ENCODE measurements at places on chromosomes 3 and 15.

GRCh38 chr3:150286390-150287147 lies 121.5 kb upstream of the TSC22D2 start:
- DNase-seq: no peak

DNA sequence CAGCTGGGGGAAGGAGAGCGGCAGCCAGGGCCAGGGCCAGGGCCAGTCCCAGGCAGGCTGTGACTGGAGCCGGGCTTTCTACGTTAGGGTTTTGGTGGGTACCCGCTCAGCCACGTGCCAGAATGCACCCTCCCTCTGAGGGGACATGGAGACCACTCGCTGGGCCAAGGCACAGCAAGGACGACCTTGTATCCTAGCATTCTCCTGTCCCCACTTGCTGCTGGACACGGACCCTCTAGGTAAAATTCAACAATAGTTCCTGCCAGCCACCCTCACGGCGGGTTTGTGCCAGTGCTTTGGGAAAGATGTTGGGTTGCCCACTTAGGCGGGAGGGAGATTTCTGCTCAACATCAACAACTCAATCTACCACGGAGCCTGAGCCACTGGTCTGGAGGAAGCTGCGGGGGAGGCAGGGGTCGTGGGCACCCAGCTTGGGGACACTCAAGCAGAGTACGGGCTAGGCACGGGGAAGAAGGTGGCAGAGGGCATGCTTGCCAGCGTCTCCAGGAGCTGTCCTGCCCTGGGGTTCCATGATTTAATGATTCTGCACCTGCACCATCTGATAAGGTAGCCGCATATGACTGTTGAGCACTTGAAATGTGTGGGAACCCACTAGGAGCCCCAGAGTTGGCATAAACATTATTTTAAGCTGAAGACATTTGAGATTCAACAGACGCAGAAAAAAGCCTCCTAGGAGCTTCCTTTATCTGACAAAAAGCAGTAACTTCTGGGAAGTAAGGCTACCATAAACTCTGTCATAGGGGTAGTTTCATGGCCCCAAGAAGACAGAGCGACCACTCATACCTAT lies 22.5 kb upstream of the C15orf39 start:
- DNase-seq: no peak

- no peak for DNase-seq
Measured at GRCh38 chr15:39083213-39083612, 497.7 kb upstream of the THBS1 start.

DNA sequence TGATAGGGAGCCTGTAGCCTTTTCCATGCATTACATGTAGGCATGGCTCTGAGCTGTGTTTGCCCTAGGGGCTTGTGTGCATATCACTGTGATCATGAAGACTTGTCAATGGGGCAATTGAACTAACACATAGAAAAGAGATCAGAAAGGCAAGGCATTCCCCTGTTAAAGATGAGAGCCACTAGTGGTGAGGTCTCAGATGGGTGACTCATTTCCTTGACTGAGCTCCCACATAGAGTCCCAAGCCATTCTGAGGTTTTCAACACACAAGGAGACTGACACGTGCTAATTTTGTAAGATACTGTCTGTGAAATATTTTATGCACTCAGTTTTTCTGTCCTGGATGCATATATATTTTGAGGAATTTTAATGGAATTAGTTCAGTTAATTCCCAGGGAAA lies 53.8 kb downstream of the SAMMSON start:
- no peak for DNase-seq

- DNase-seq: no peak
Measured at GRCh38 chr15:52093539-52094510, 18.8 kb downstream of the BCL2L10 start.

DNA sequence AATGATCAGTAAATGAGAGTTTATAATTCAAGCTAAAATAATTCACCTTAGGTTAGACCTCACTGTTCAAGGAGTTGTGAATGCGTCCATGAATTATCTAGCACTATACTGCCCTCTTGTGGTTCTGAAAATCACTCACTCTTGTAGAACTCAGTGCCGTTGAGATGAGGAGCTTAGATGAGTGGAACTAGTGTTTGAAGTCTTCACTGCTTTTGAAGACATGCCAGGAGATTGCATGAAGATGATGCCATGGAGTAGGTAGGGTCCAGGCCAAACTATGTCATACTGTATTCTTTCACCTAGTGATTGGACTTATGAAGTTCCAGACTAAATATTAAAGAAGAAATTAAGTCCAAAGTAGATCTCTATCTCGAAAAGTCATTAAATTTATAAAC lies 28.8 kb downstream of the LYSMD4 start:
- no peak for DNase-seq

DNA sequence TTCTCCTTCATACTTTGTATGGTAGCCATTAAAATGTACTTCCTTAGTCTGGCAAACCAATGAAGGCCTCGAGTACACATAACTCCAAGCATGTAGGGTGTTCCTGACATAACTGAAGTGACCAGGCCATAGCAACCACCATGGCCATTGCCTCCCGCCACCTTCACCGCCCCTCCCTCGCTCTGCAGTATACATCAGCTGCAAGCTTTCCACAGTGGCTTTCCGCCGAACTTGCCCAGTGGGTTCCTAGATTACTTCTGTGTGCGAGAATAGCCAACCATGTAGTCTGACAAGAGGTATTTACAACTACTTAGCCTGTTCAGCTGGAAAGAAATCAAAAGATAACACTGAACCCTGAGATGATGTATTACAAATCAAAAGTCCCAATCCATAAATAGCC lies 3.4 kb upstream of the CTNNB1 start:
- no peak for DNase-seq

DNA sequence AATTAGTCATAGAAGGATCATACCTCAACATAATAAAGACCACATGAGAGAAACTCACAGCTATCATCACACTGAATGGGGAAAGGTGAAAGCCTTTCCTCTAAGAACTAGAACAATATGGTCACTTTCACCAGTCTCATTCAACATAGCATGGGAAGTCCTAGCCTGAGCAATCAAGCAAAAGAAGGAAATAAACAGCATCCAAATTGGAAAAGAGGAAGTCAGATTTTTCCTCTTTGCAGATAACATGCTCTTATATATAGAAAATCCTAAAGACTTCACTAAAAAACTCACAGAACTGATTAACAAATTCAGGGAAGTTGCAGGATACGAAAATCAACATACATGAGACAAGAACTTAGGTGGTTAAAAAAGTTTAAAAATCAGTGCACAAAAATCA lies 24.7 kb downstream of the MAP3K13 start:
- no peak for DNase-seq

GRCh38 chr15:25331860-25332259 lies 107.0 kb downstream of the UBE3A start:
- DNase-seq: no peak

- no peak for DNase-seq
Measured at GRCh38 chr3:101999177-101999779, 150.0 kb downstream of the NFKBIZ start.

DNA sequence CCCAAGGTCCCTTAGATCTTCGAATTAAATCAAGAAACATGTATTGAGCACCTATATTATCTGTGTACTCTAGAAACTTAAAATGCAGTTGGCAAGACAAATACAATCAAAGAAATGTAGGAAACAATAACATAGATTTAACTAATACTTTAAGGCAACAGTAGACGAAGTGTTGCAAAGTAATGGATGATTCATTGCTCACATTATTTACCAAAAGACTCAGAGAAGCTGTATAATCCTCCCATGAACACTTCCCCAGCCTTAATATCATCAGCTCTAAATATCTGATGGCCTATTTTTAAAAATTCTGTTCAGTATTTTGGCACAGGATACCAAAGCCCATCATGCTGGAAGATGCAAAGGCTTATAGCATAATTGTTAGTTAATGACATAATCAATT lies 272.1 kb upstream of the TTC14 start:
- no peak for DNase-seq

- no peak for DNase-seq
Measured at GRCh38 chr15:67564021-67564967, 21.8 kb downstream of the MAP2K5 start.

DNA sequence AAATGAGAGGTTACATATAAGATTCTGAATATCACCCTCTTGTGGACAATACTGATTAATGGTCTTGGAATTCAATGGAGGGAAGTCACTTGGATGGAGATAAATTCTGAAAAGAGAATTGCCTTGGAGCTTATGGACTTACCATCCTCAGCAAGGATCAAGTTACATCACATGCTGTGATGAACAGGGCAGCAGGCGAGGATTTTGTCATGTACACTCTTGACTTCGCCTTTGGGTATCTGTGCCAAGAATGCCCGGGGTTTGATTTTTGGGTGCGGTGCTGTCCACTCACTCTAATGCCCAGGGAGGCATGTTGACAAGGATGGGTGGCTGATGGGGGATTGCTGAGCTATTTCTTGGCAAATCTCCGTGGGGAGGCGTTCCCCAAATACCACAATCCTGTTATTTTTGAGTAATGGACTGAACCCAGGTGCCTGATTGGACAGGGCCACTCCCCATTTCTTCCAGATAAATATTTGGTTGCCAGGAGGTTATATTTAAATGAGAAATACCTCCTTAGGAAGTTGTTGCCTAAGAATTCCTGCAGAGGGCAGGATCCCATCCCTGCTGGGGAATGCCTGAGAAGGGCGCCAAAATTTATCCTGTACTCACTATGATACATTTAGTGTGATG lies 96.3 kb downstream of the TPRG1 start:
- no peak for DNase-seq

DNA sequence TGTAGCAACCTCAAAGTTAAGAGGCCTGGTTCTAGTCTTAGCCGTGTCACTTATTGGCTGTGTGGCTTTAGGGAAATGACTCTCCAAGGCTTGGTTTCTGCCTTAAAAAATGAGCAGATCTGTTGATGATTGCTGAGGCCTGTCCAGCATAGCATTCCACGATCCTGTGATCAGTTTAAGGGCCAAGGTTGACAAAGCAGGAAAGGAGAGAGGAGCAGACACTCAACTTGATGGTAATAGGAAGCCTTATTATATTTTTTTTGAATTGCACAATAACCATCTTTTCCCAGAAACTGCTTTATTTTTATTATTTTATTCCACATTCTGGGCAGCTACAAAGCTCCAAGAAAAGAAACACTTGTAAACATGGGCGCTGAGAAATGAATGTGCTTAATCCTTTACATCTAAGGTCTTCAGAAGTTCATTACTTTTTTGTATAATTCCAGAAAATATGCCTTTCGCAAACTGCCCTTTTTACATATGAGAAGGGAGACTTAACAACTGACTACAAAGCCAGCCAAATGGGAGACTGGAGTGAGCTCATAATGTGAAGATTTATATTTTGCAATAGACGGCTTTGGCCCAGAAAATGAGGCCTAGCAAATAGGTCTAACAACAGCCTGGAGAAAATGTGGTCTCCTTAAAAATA lies 241.0 kb downstream of the ATP8B4 start:
- no peak for DNase-seq

- DNase-seq: no peak
Measured at GRCh38 chr15:81155375-81156218, 21.5 kb downstream of the CFAP161 start.

DNA sequence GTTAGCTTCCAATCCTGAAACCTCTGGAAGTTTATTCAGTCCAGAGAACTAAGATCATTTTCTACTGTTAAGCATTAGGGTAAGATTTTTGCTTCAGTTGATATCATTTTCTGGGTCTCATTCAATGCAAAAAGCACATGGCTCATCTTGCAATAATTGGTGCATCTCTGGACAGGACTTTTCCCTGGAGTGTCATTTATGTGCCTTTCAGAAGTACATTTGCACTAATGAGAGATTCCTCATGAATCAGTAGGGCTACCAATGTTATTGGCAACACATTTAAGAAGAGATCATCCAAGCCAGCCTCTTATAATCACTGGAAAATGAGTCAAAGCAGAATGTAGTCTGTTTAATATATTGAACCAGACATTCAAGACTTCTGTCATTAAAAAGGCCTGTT lies 224.2 kb upstream of the CHRNA7 start:
- DNase-seq: no peak

DNA sequence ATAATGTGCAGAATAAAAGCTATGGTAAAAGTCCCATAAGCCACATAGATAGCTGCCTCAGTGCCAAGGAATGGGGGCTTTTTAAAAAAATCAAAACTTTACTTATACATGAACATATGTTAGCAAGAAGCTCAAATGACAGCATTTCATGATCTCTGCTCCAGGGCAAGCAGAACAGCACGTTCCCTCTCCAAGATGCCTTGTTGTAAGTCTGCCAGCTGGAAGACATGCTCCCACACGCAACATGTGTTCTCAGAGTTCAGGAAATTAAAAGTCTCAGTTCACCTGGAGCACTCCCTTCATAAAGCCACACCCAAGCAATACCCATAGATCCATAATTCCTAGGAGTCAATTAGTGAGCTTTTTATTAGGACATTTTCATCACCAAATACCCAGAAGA lies 52.2 kb downstream of the ABI3BP start:
- DNase-seq: no peak

- peak; percentile 33 for DNase-seq
Measured at GRCh38 chr3:24237971-24238706, 256.5 kb downstream of the THRB start.

DNA sequence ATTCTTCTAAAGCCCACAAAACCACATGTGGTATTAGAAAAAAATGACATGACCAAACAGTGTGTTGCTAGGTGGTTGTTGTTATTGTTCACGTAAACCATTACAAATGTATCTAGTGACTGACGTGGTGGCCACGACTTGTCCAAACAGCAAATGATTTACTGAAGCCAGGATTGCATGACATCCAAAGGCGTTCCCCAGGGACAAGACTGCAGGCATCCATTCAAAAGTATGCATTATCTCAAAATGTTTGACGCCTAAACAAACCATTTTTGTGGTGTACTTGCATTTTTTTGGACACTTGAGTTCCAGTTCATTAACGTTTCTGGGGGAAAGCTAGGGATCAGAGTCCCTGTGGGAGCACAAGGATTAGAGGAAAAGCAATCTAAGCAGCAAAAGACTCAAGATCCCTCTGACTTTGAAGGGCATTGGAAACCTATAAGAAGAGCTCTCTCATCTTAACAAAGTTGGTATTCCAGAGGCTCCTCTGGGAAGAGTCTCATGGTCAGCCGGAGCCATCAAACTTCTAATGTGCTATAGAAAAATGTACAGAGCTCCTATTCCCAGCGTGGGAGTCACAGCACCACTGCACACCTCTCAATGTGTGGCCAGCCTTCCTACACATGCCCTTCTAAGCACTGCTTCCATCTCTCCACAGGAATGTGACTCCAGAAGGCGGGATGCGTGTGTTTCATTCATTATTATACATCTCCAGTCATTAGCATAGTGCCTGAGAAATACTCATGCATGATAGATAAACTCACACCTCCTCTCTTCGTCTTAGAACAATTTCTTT lies 62.9 kb downstream of the FBN1 start:
- no peak for DNase-seq

- no peak for DNase-seq
Measured at GRCh38 chr3:177349384-177349783, 152.1 kb upstream of the TBL1XR1 start.

DNA sequence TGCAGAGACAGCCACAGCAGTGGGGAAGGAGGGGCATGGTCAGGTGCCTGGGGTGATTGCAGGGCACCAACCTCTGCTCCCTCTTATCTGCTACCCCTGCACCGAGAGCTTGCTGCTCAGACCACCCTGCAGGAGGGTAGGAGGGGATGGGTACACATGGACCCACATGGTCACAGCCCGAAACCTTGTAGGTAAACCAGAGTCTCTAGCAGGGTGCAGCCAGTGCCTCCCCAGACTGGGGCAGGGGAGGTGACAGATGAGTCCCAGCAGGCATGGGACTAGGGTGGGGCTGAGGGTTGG lies 49.2 kb downstream of the FAH start:
- DNase-seq: no peak

GRCh38 chr3:15305359-15305844 lies 27.0 kb downstream of the SH3BP5 start:
- DNase-seq: no peak
